ENCODE measurements at places on chromosomes 1 and 21.

- DNase-seq: peak; percentile 36
Observed at GRCh38 chr1:203671047-203671446, 44.4 kb downstream of the ATP2B4 start.

GRCh38 chr1:147719029-147719698, 41.2 kb downstream of the GJA5 start:
- no peak for DNase-seq

GRCh38 chr1:245094092-245094491, 60.7 kb upstream of the KIF26B start:
- DNase-seq: no peak

GRCh38 chr1:158199849-158200248, 19.2 kb downstream of the CD1D start:
- no peak for DNase-seq

GRCh38 chr1:160916666-160917065, 31.7 kb upstream of the ITLN1 start:
- no peak for DNase-seq

DNA sequence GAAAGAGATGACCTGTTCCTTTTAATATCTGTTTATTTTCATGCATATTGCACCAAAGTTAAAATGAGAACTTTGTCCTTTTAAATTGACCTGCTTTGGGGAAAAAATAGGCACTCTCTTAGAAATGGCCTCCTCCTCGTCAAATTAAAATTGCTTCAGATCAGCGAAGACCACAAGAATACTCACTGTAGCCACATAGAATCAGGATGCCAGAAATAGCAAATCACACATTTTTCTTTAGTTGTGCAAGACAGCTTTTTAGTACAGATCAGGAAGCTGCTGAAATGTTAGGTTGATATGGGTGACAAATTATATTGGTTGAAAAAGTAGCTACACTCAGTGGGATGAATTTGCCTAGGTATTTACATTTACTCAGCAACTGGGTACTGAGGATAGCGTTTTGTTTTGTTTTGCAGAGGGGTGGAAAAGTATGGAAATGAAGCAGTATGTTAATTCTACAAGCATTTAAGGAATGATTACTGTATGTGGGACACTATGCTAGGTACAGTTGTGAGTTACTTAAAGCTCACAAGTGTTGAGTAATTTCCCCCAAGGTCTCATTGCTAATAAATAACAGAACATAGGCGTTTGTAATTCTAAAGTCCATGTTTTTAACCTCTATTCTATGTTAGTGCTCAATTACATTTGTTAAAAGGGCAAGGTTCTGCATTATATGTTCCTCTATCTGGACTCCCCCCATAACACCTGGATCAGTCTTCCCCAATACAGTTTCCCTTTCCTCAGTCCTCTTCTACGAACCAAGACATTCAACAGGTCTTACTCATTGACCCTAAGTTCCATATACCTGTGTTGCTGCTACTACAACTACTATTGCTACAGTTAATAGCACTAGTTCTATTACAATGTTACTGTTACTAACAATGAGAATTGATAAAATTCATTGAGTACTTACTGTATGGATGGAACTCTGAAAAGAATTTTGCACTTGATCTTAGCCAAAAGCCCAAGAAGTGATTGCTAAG, 99.4 kb upstream of the S1PR1 start:
- DNase-seq: peak; percentile 94

GRCh38 chr1:210587566-210587965, 258.9 kb downstream of the HHAT start:
- DNase-seq: peak; percentile 87

GRCh38 chr1:119115311-119115710, 25.1 kb downstream of the WARS2 start:
- DNase-seq: no peak

GRCh38 chr21:20527731-20528460, 470.3 kb upstream of the NCAM2 start:
- peak; percentile 45 for DNase-seq

DNA sequence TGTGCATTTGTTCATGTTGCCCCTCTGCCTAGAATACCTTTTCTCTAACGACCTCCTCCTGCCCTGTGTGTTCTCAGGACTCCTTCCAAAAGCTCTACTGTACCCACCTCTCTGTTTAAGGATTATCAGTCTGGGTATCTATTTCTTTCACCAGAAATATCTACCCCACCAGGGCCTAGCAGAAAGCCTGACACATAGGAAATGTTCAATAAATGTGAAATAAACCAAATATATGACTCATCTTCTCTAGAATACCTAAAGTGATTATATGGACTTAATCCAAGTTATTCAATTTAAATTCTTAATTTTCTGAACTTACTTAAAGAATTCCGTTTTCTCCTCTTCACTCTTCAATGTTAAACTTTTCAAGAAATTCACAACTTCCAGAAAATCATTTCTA, 27.1 kb downstream of the SCYL3 start:
- no peak for DNase-seq

DNA sequence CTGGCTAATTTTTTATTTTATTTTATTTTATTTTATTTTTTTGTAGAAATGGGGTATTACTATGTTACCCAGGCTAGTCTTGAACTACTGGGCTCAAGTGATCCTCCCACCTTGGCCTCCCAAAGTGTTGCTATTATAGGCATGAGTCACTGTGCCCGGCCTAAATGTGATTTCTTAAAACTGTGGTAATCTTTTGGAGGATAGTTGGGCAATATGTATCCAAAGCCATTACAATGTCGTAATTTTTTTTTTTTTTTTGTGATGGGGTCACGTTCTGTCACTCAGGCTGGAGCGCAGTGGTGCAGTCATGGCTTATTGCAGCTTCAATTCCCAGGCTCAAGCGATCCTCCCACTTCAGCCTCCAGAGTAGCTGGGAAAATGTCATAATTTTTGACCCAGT, 14.2 kb downstream of the ETV3L start:
- DNase-seq: peak; percentile 11

DNA sequence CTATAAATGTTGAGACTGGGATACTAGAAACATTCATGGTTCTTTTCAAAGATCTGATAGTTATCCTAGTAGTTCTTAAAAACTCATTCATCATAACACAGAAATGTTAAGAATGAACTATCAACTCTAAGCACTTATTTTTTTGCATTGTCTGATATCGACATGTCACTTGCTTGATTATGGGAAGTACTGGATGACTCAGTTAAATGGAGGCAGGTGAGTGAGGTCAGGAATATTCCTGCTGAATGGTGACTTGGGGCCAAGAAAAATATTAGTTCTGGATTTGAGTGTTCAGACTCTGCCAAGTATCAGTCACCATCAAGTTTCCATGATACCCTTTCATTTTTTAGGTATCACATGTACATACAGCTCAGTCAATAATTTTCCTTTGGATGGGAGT, 63.6 kb downstream of the NEK7 start:
- peak; percentile 87 for DNase-seq

- DNase-seq: no peak
Observed at GRCh38 chr1:96519851-96520578, 201.6 kb upstream of the PTBP2 start.

DNA sequence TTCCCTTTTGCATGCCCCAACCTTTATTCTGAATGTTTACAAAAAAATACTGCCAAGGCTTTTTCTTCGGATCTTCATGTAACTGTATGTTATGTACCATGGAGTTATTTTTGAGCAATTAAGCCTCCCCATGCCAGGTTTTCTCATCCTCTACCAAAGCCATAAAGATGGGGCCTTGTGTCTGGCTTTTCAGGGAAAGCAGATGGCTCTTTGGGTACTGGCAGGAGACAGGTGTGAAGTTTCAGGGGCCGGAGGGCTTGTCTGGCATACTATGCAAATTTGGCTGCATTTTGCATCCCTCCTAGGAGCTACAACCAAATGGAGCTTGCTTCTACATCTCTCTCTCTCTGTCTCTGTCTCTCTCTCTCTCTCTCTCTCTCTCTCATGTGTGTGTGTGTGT, 28.1 kb upstream of the PLXNA2 start:
- DNase-seq: no peak

DNA sequence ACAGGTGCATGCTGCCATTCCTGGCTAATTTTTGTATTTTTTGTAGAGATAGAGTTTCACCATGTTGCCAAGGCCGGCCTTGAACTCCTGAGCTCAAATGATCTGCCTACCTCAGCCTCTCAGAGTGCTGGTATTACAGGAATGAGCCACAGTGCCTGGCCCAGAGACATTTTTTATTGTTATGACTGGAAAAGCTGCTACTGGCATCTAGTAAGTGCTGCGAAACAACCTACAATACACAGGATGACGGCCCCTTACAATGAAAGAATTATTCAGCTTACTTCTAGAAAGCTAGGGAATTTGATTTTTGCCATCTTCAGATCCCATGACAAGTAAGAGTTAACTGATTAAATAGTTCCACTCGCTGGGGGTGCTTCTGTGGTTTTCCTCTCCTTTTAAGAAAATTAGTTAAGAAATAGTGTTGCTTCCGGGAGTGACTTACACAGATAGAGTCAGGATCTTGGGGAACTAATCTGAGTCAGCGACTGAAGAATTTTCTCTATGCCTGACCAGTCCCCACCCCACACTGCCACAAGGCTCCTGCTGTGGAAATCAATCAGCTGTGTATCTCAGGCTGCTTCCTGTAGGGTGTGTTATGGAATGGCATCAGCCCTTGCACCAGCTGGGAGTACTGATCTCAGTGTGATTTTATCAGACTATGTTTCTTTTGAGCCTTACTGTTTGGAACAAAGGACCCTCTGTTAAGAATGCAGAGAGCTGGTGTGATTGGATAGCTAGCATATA, 93.0 kb upstream of the BMP8A start:
- DNase-seq: peak; percentile 98

DNA sequence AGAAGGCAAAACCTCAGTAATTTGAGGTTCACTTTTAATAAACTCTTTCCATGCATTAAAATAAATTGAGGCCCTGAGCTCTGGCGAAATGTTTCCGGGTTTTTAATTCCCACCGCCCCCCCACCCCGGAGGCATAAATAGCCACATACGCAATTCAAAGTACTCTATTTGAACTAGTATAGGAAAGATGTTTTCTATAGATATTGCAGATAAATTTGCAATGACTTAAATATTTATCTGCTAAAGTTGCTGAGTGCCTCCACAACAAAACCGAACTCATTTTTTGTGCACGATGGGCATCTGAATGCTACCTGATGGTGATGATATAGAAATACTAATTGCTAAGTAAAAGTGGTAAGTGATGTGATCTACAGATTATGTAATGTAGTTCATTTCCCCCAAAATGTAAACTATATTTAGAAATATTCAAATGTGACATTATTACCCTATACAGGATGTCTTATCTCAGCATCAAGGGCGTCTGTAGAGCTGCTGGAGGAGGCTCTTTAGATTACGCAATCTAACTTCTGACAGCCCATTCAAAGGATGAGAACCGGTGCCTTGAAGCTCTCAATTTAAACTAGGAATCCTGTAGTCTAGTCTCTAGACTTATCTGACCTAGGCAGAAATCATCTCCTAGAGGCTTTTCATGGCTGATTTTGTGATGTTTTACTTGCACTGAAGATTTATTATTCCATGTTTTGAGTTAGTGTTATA, 8.5 kb downstream of the IRF2BP2 start:
- peak; percentile 73 for DNase-seq

DNA sequence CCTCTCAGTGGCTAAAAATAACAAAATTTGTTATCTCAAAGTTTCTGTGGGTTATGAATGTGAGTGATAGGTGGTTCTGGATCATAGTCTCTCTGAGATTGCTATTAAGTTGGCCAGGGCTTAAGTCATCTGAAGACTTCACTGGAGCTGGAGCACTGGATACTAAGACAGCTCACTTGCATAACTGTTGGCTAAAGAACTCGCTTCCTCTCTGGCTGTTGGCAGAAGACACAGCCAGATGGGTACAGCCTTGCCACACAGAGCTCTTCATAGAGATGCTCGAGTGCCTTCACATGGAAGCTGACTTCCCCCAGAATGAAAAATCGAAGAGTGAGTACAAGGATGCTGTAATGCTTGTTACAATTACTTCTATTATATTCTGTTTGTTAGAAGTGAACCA, 333.8 kb downstream of the ZP4 start:
- no peak for DNase-seq

- no peak for DNase-seq
Observed at GRCh38 chr1:88774151-88774556, 90.1 kb downstream of the PKN2 start.

GRCh38 chr1:244089561-244089960, 38.5 kb downstream of the ZBTB18 start:
- DNase-seq: peak; percentile 73

DNA sequence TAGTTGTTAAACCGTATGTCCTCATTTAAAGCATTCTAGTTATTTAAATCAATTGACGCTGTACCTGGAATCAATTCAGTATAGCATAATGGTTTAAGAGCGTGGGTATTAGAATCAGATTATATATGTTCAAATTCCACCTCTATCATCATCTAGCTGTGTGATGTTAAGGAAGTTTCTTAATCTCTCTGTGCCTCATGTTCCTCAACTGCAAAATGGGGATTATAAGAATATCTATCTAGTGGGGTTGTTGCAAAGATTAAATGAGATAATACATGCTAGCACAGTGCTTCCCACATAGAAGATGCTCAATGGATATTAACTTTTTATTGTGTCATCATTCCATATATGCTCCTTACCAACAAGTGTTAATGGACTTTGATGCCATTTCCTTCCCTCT, 16.0 kb downstream of the MIXL1 start:
- DNase-seq: no peak

DNA sequence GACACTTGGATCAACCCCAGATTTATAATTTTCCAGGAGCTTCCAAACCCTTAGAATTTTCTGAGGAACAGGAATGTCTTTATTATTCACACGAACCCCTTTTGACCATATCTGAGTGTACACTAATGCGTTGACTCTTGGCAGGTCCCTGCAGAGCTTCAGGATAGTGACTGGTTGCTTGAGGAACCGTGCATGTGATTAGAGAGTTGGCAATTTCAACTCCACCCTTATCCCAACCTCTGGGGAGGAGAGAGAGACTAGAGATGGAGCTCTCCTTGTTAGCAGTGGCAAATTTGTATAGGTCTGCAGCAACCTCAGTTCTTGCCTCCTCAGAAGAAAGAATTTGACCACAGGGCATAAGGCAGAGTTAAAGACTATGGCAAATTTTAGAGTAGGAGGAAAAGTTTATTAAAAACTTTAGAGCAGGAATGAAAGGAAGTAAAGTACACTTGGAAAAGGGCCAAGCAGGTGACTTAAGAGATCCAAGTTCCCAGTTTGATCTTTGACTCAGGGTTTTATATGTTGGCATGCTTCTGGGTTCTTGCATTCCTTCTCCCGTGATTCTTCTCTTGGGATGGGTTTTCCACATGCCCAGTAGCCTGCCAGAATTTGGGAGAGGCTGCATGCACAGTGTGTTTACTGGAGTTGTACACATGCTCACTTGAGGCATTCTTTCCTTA, 93.8 kb upstream of the ETV3 start:
- DNase-seq: no peak

GRCh38 chr1:89758156-89758555, 62.7 kb upstream of the LRRC8D start:
- no peak for DNase-seq

DNA sequence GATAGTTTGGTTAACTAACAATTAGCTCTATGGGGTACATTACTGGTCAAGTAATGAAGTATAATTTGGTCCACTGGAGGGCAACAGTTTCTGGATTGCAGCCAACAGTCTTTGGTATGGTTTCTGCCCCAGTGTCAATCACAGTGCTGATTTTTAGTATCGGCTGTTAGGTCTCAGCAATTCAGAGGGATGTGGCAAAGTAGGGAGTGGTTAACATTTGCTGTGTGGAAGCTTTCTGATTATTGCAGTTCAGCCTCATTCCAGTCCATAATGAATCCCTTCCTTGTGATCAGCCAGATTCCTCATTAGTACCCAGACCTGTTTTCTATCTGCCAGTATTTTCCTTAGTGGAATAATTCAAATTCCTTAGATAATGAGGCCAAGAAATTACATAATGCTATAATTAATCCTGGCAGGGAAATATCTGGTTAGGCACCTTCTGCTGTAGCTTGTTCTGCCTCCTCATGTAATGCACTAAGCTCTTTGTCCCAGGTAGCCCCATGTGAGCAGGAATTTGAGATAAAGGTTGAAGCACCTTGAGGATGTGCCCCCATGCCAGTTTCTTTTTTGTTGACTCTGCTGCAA, 14.0 kb downstream of the F3 start:
- DNase-seq: peak; percentile 37
